ENCODE measurements at places on chromosomes 3 and 15. TPM values are rescaled to one million over a fixed set of nuclear protein-coding genes. Genes with fewer than 3 reads are reported as not detected.

GUCA1C gene
- total RNA-seq: not detected

TIPIN gene
- total RNA-seq: 27.2 TPM

KY gene
- not detected for total RNA-seq

TMEM40 gene
- total RNA-seq: not detected

NPHP3 gene
- total RNA-seq: 20.7 TPM

HESX1 gene
- 0.98 TPM for total RNA-seq

ANKRD63 gene
- total RNA-seq: not detected

IL12A gene
- 0.55 TPM for total RNA-seq

OR4F6 gene
- total RNA-seq: not detected

ALG1L2 gene
- 0.70 TPM for total RNA-seq

- peak; percentile 32 for DNase-seq
Observed at GRCh38 chr3:58260261-58260731, 22.7 kb downstream of the ABHD6 start.

DNA sequence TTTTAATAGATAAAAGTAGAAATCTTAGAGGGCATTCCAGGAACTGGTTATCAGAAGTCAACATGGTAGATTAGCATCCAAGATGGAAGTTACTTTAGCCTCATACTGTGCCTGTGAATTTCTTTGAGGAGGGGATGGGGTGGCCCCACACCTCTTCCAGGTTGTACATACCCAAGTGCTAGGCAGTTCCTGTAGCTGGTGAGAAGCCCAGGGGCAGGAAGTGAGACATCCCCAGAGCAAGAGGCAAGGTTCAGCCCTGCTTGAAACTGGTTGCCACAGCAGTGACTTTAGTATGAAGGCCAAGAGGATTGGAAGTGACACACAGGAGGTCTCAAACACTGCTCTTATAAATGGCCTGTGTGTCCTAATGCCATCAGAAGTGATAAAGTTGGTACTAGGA, 11.9 kb downstream of the GTPBP8 start:
- peak; percentile 70 for DNase-seq

DNA sequence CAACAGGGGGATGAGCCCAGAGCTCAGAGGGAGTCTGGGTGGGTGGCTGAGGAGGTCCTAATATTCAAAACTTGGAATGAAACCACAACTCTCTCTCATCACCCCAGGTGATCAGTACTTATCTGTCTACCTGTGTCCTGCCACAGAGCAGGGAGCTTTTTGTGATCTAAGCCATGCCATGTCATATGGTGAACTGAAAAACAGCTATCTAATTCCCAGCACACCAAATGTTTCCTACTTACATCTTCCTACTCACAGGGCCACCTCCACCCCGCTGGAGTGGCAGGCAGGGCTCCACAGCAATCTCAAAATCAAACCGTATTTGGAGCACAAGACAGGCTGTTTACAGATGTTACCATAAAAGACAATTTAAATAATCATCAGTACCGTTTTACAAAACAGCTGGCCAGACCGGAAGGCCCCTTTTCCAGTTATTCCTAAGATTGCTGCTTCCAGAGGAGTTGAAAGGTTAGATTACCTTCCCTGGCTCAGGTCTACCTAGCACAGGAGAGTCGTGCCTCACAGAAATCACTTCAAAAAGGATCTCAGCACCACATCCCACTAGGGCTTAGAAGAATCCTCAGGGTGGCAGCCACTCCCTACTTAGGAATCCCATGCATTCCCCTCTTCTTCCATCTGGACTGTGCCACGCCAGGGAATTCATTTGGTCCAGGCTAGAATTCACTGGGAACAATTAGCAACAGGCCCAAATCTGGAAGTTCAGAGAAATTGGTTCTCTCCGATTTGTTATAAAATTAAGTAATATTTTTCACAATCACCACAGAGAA, 226.6 kb upstream of the IL12A start:
- DNase-seq: no peak

GRCh38 chr3:154324919-154325318, 632 bp upstream of the DHX36 start:
- DNase-seq: no peak

GRCh38 chr3:10468613-10469354, 36.6 kb downstream of the ATP2B2 start:
- DNase-seq: no peak

GRCh38 chr15:99631255-99631654, 65.5 kb downstream of the MEF2A start:
- no peak for DNase-seq

- DNase-seq: no peak
Observed at GRCh38 chr3:141049681-141050080, 1.5 kb upstream of the SPSB4 start.

- no peak for DNase-seq
Observed at GRCh38 chr3:167030082-167030725, 349.9 kb downstream of the ZBBX start.

DNA sequence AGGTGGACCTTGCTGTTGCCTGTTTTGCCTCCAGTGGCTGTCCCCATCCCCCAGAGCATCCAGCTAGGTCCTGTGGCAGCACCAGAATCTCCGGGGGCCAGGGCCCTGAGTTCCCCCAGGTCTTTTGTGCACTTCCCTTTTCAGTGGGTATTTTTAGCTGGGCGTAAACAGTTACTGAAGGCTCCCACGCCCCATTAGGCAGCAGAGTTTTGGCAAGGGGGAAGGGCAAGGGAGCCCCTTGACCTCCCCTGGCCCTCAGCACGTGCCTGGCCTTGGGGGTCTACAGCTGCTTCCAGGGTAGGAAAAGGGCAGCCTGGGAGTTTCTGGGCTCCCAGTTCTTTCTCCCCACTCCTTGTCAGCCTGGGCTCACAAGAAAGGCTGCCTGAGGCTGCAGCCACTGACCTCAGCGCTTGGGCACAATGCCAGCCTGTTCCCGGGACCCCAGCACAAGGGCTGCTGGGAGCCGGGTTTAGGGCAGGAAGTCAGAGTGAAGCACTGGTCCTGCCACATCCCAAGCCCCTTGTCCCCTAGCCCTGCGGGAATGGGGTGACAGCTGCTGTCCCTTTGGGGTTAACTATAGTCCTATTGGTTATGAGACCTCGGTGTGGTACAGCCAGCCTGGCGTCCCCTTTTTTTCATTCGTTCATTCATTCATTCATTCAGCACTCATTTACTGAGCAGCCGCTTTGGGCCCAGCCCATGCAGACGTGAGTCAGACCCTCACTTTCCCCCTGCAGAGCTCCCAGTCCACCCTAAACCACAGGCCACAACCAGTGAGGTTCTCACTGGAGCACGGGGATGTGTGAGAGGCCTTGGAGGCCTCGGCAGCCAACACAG, 8.4 kb downstream of the CSK start:
- DNase-seq: peak; percentile 57

DNA sequence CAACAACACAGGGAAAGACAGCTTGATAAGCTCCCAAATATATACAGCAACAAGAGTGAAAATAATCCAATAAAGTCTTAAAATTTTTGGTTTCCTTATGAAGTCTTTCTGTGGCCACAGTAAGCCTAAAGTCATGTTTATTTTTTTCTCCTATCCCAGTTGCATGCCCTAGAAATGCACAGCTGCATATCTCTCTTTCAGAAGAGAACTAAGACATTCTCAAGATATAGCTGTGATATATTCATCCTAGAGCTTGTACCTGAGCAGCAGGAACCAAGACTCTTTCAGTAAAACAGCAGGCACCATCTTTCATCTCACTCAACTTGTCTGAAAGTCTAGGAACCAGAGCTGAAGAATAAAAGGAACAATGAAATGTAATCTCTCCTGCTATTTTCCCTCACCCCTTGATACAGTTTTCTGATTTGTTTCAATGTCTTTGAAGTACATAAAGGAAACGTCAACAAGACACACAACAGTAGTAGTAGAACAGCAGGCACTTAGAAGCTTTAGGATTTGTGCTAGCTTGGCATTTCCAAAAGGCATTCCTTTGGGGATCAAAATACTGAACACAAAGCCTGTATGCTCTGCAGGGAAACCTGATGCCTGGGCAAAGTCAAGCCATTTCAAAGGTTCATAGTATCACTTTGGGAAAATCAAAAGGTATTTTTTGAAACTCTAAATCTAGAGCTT, 536.8 kb downstream of the PYDC2 start:
- no peak for DNase-seq

GRCh38 chr15:68344600-68344999, 67.1 kb downstream of the FEM1B start:
- DNase-seq: no peak

GRCh38 chr3:156206157-156206556, 85.8 kb downstream of the KCNAB1 start:
- DNase-seq: no peak
